Uterine smooth muscle cell (primary cell): ENCODE measurements at places on chromosomes 13 and 19. TPM values are rescaled to one million over a fixed set of nuclear protein-coding genes. Genes with fewer than 3 reads are reported as not detected.

The NLRP4 gene
- not detected in 2 replicates for total RNA-seq

The ZNF493 gene
- 9.1 and 17.6 TPM in 2 replicates for total RNA-seq

The ZNF667 gene
- 1.8 and 5.5 TPM in 2 replicates for total RNA-seq

The KRTDAP gene
- total RNA-seq, result not detected in 2 replicates

The MYH14 gene
- not detected in 2 replicates for total RNA-seq

The GCDH gene
- total RNA-seq, result 25.2 and 35.5 TPM in 2 replicates

The OLFM2 gene
- total RNA-seq, result 0.11 and 1.4 TPM in 2 replicates

The PSG11 gene
- total RNA-seq, result 0.11 TPM in 1 of 2 replicates, not detected in the other

The PCDH20 gene
- total RNA-seq, result 0.11 TPM in 1 of 2 replicates, not detected in the other

The PCSK4 gene
- 2.3 and 4.4 TPM in 2 replicates for total RNA-seq

The MISP gene
- 0.12 TPM in 1 of 2 replicates, not detected in the other for total RNA-seq

The GNG7 gene
- under 0.01 and 0.37 TPM in 2 replicates for total RNA-seq

The ZNF570 gene
- 7.0 and 7.6 TPM in 2 replicates for total RNA-seq

The ONECUT3 gene
- not detected in 2 replicates for total RNA-seq

The CYP4F12 gene
- total RNA-seq, result not detected in 2 replicates

The CA11 gene
- 0.77 and 2.1 TPM in 2 replicates for total RNA-seq

The ZNF534 gene
- total RNA-seq, result 0.25 TPM in 1 of 2 replicates, not detected in the other

The ZFP36 gene
- 1.8 and 3.0 TPM in 2 replicates for total RNA-seq

The SIGLEC12 gene
- total RNA-seq, result not detected in 2 replicates

The CERS1 gene
- total RNA-seq, result 0.89 and 1.1 TPM in 2 replicates

The MED25 gene
- 17.6 and 20.6 TPM in 2 replicates for total RNA-seq

The GPC6 gene
- total RNA-seq, result 24.1 and 52.1 TPM in 2 replicates

The FCGBP gene
- total RNA-seq, result 0.11 and 2.1 TPM in 2 replicates

The PALM3 gene
- total RNA-seq, result 0.55 and 0.87 TPM in 2 replicates

The MCF2L gene
- total RNA-seq, result 0.37 and 0.44 TPM in 2 replicates

The ZNF845 gene
- 8.4 and 9.1 TPM in 2 replicates for total RNA-seq

The ACER1 gene
- total RNA-seq, result not detected in 2 replicates

The CD70 gene
- total RNA-seq, result not detected in 2 replicates

The CACTIN gene
- 29.1 and 34.2 TPM in 2 replicates for total RNA-seq

The SLC25A41 gene
- total RNA-seq, result 0.11 TPM in 1 of 2 replicates, not detected in the other

The TSPAN16 gene
- total RNA-seq, result not detected in 2 replicates

The N4BP2L1 gene
- 2.0 and 2.5 TPM in 2 replicates for total RNA-seq

The FAM124A gene
- total RNA-seq, result 1.5 and 2.2 TPM in 2 replicates

The OR10H1 gene
- total RNA-seq, result not detected in 2 replicates

The LRRC25 gene
- total RNA-seq, result 0.11 and 0.25 TPM in 2 replicates

The ZNF836 gene
- 4.2 and 7.9 TPM in 2 replicates for total RNA-seq

The CBLC gene
- total RNA-seq, result not detected in 2 replicates

The ZNF729 gene
- total RNA-seq, result under 0.01 TPM in 1 of 2 replicates, not detected in the other

The TEAD2 gene
- 13.7 and 15.6 TPM in 2 replicates for total RNA-seq

The ZNF548 gene
- total RNA-seq, result 22.1 and 26.4 TPM in 2 replicates

The PLIN5 gene
- total RNA-seq, result not detected in 2 replicates

The SIRT2 gene
- total RNA-seq, result 35.4 and 54.4 TPM in 2 replicates

The YJEFN3 gene
- total RNA-seq, result 1.00 and 1.2 TPM in 2 replicates

The NFIC gene
- total RNA-seq, result 65.7 and 67.1 TPM in 2 replicates
